ENCODE measurements at places on chromosomes 2 and 18.

GRCh38 chr18:26442126-26442525 lies 106.2 kb downstream of the KCTD1 start:
- no peak for DNase-seq

DNA sequence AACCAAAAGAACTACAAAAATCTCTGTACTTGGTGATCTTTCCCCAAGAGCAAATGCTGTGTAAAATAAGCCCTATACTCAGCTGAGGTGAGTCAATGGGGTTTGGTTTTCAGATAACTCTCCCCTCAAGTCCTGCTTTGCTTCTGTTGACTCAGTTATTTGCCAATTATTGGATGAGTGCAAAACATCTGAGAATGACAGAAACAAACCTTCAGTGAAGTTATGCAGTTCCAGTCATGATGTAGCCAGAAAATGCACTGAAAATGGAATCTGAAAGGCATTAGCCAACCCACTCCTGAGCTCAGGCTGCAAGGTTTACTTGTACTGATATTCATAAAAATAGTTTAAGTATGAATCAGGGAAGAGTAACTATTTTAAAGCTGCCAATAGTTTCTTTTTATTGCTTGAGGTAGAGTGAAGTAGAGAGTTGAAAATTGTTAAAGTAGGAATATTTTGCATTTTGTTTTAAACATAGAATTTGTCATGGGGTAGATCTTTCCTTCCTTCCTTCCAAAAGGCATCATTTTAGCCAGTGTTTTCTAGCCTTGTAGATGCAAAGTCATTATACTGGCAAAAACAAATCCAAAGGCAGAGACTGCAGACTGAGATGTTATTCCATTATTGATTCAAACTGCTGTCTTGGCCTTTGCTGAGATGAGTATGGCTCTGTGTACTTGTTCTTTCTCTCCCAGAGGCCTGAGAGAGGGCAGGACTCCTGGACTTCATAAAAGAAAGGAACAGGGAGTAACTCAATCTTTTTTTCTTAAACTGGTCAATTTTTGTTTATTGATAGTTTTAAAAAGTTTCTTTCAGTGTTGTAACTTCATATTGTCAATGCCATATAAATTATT lies 215.3 kb downstream of the RND3 start:
- no peak for DNase-seq

- no peak for DNase-seq
These were observed 48.9 kb downstream of the POLR1A start for GRCh38 chr2:86056590-86057331.

DNA sequence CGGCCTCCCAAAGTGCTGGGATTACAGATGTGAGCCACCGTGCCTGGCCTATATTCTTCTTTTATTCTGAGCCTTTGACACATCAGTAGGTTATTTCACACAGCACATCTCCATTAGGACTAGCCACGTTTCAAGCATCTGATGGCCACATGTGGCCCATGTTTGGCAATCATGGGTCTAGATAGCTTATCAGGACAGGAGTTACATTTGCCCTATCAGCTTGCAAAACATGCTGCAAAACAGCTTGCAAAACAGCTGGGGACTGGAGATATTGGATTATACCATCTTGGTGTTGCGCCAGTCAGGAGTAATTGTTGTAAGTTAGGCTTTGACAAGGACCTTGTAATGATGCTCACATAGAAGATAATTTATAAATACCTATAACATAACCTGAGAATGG lies 94.9 kb downstream of the GBX2 start:
- no peak for DNase-seq

DNA sequence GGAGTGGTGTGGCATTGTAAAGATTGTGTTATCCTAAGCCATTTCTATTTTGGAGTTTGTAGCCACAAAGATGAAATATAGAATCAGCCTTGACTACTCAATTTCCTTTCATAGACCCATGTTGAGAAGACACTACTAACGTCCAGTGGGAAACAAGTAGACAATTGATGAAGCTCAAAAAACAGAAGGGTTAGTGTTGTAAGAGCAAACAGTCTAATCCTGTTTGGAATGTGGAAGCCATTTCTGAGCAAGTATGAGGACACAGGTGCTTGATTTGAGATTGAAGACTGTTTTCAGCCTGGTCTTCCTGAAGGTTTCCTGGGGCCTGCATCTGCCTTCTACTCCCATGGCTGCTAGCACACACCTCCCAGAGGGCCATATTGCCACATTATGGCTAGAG lies 29.1 kb downstream of the B3GNT2 start:
- no peak for DNase-seq

- DNase-seq: no peak
These were observed 24.6 kb downstream of the CCDC195 start for GRCh38 chr2:224691563-224691962.

GRCh38 chr2:217396165-217396564 lies 536.3 kb upstream of the TNP1 start:
- DNase-seq: no peak

DNA sequence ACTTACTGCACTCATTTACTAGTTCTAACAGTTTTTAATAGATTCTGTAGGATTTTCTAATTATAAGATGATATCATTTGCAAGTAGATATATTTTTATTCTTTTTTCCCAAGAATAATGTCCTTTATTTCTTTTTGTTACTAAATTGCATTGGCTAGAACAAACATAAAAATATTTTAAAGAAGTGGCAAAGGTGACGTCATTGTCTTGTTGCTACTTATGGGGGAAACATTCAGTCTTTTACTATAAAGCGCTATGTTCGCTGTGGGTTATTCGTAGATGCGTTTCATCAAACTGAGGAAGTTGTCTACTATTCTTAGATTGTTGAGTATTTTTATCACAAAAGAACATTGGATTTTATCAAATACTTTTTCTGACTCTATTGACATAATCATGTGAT lies 765.2 kb upstream of the POU3F3 start:
- no peak for DNase-seq

DNA sequence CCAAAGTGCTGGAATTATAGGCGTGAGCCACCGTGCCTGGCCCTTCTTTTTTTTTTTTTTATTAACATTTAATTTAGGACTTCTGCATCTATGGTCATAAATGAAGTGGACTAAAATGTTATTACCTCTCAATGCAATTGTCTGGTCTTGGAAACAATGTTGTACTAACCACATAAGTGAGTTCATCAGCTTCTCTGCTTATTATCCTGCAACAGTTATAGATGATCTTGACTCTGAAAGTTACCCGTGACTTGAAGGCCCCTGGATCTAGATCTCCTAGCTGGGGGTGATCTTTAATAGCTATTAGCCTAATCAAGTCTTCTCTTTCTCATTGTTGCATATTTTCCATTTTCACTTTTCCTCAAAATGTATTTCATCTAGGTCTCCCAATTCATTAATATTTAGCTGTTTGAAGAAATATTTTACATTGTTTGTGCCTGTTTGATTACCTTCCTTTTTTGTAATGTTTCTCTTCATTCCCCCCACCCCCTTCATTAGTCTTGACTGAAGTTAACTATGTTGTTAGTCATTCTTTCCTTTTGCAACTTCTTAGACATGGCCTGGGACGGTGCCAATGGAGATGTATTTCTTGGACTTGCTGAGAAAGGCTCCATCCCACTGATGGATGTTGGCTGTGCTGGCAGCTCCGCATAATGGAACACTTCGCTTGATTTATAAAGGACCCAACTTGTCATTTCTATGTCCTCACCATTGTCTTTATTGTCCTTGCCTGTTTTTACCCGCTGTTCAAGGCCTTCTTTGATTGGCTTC lies 141.6 kb upstream of the RIOK3 start:
- DNase-seq: no peak

GRCh38 chr2:42905341-42906110 lies 113.1 kb upstream of the HAAO start:
- no peak for DNase-seq

DNA sequence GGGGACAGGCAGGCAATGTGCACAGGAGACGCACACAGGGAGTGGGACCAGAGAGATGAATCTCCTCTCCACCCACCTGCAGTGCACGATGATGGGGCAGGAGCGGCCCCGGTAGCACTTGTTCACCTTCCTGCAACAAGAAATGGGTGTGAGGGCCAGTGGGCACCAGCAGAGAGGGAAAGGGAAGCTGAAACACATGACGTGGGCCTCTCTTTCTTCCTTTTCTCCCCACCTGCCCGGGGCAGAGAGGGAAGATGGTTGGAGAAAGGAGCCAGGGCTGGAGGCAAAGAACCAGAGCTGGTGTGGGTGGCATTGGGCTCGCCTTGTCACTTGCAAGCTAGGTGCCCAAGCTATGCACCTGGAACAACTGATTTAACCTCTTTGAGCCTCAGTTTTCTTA lies 12.2 kb downstream of the DNAJB2 start:
- DNase-seq: no peak

DNA sequence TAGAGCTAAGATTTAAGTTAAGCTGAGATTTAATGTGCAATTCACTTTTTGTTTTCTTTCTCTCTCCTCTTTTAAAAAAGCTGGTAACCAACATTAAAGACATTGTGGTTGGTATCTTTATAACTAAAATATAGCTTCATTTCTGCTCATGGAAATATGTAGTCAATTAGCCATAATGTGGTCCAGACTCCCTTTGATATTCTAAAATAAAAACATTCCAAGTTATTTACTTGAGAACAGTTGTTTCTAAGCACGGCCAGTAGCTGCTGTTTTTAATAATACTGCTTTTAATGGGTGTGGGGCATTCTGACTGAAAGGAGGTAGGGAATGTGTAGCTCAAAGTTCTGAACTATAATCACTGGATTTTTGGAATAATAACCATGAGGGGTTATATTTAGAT lies 183.3 kb upstream of the FBXO11 start:
- DNase-seq: no peak

- DNase-seq: no peak
These were observed 98.0 kb upstream of the BOD1L2 start for GRCh38 chr18:57048859-57049258.

DNA sequence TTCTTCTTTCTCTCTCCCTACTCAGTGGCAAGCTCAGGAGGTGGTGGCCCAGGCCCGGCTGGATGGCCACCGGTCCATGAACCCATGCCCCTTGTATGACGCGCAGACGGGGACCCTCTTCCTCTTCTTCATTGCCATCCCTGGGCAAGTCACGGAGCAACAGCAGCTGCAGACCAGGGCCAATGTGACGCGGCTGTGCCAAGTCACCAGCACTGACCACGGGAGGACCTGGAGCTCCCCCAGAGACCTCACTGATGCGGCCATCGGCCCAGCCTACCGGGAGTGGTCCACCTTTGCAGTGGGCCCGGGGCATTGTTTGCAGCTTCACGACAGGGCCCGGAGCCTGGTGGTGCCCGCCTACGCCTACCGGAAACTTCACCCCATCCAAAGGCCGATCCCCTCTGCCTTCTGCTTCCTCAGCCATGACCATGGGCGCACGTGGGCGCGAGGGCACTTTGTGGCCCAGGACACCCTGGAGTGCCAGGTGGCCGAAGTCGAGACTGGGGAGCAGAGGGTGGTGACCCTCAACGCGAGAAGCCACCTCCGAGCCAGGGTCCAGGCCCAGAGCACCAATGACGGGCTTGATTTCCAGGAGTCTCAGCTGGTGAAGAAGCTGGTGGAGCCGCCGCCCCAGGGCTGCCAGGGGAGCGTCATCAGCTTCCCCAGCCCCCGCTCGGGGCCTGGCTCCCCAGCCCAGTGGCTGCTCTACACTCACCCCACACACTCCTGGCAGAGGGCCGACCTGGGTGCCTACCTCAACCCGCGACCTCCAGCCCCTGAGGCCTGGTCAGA lies 1.8 kb downstream of the NEU2 start:
- DNase-seq: no peak

- no peak for DNase-seq
These were observed 10.1 kb downstream of the ZNF521 start for GRCh38 chr18:25341831-25342230.

GRCh38 chr2:64327129-64327509 lies 126.8 kb upstream of the LGALSL start:
- no peak for DNase-seq

DNA sequence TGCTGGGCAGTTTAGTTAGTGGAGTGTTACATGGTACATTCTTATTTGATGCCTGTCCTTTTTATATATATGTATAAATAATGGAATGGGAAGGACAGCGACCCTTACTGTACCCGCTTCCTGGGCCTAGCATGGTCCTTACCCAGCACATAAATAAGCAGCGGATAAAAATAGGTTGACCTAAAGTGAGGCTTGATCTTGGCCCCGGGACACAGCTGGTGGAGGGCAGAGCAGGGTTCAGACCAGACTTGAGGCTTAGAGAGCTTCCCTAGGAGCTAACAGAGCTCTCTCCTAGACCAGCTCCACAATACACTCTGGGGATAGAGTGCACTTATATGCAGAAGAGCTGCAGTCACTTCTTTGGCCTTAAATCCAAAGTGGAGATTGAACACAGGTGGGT lies 46.9 kb upstream of the RPL31 start:
- DNase-seq: no peak

DNA sequence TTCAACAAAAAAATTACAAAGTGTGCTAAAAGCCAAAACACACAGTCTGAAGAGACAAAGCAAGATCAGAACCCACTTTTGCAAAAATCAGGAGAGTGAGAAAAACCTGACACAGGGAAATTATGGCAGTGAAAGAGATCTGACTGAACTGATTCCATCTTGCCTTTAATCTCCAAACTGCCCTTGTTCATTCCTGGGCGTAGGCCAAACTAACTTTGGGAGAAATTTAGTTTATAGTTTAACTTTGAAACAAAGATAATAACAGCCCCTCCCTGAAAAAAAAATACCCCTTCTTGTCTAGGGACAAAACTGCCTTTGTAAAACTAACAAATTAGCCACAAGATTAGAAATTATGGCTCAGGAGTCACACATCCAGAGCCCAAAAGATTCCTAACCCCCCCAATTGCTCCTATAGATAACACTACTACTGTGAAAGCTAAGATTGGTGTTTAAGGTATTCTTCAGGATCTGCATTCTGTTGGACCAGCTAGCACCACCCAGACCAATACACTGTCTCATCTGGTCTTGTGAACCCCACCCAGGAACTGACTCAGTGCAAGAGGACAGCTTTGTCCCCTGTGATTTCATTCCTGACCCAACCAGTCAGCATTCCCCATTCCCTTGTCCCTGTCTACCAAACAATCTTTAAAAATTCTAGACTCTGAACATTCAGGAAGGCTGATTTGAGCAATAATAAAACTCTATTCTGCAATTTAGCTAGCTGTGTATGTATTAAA lies 226.1 kb upstream of the SH3BP4 start:
- DNase-seq: no peak

DNA sequence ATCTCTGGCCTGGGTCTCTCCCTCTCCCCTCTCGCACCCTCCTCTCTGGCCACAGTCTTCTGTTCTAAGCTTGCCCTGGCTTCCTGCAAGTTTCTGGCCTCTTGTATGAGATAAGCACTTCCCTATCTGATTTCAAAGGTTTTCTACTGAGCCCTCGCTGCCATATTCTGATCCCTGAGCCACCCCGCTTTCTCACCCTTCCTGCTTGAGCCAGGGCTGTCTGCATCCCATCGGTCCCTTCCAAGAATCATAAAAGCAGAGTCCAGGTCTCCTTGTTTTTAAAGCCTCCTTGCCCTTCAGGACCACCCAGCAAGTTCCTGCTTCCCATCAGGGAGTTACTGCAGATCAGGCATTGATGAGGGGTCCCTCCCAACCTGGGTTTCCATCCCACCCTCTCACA lies 110.2 kb downstream of the PRKCE start:
- no peak for DNase-seq

- DNase-seq: peak; percentile 56
These were observed 173.6 kb downstream of the SMAD7 start for GRCh38 chr18:48777026-48777743.

All from activated T-cell treated with anti-CD3 and anti-CD28 coated beads for 1 hour (primary cell).